Stimulated activated CD8-positive, alpha-beta memory T cell treated with anti-CD3 and anti-CD28 coated beads, Interleukin-15, amount 100 ng/mL, for 24 hours (primary cell): ENCODE measurements at places on chromosomes 16 and 17.

DNA sequence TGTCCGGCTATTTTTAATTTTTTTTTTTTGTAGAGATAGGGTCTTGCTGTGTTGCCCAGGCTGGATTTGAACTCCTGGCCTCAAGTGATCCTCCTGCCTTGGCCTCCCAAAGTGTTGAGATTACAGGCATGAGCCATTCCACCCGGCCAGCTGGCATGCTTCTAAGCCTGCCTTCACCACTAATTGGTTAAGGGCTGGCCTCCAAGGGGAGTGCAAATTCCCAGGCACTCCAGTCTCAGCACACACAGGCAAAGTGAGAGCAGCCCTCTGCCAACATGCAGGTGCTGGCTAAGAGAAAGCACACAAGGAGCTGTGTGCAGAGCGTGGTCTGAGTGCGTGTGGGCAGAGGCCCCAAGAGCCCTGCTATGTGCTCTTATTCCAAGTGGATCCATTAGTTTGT lies 149.8 kb upstream of the HS3ST2 start:
- no peak for DNase-seq

DNA sequence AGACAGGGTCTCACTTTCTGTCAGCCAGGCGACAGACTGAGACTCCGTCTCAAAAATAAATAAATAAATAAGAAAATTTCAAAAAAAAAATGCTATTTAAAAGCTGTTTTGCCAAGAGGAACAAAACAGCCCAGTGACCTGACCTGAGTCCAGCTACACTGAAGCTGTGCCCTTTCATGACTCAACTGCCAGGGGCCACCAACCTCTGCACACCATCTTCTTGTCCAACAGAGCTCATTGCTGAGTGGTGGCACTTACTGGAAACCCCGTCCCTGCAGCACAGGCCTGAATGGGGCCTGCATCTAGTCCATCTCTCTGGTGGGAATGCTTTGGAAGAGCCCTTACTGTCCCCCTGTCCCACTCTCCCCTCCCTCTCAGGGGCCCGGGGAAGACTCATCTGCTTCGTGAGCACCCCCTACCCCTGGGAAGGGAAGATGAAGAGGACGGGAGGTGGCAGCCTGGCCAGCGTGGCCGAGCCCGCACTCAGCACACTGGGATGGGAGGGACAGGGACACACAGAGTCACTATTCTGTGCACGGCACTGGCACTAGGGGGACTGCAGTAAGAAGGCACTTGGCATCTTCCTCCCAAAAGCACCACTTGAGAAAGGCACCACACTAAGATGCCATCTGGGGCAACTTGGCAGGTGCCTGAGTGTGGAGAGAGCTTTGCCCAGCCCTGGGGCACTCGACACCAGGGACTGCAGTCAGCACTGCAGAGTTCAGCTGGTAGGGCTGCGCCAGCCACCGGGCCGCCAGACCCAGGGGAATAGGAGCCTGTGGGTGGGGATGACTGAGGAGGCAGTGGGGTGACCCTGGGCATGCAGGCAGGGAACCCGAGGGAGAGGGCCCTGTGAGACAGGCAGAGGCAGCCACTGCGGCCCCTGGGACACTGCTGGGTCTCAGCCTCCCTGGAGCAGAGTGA lies 13.5 kb downstream of the FBXO31 start:
- no peak for DNase-seq

DNA sequence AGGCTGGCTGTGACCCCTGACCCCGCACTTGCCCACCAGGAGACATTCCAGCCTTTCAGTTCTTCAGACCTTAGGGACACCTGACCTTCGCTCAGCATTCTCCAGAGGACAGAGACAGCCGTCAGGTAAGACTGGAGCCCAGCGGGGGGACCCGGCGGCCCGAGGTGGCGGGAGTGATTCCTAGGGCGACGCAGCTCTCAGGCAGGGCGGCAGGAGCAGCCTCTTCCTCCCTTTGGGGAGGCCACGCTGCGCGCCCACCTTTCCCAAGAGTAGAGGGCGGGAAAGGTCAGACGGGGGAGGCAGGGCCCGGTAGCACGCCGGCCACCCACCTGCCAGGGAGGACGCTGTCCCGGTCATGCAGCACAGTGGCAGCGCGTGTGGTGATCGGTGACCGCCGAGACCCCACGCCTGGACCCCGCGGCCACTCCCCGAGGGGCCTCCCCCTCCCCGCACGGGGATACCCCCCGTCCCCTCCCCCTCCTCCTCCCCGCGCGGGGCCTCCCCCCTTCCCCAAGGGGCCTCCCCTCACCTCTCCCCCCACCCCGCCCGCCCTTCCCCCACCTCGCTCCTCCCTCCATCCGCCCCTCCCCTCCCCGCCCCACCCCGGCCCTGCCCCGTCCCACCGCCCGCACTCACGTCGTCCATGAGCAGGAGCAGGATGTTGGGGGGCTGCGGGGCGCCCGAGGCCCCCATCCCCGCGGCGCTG lies 472 bp downstream of the GALNS start:
- DNase-seq: no peak

- no peak for DNase-seq
Observed at GRCh38 chr17:51203838-51204237, 37.6 kb downstream of the NME2 start.

DNA sequence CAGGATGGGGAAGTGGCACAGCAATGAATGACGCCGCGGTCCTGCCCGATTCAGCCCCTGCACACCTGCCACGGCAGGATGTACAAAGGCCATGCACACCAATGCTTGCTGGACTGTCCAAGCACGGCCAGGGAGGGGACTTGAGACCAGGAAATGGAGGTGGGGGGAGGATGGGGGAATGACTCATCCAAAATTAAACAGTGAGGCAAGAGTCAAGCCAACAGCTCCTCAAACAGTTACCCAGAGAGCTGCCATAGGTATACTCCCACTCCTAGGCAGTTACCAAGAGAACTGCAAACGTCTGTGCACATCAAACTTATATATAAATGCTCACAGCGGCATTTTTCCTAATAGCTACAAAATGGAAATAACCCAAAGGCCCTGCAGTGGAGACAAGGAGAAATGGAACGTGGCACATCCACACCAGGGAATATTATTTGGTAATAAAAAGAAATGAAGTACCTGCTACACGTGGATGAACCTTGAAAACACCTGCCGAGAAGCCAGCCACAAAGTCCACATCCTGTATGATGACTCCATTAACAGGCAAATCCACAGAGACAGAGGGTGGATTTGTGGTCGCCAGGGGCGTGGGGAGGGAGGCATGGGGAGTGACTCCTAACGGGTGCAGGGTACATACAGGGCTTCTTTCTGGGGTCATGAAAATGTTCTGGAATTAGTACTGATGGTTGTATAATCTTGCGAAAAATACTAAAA lies 54.1 kb downstream of the VAC14 start:
- no peak for DNase-seq

DNA sequence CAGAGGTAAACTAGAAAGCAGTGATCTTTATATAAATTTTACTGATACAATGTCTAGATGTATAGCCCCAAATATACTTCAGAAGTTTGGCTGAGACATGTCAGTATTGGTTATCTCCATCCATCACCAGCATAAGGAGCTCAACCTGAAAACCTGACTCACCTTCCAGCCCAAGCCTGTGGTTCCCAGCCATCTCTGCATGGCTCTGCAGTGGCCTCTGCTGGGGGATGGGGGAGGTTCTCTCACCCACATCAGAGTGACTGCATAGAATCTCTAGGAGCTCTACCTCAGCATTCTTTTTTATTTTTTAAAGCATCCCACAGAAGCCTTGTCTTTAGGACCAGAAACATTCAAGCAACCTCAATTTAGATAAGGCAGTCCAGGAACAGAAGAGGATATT lies 27.3 kb downstream of the USP7 start:
- DNase-seq: peak; percentile 34

DNA sequence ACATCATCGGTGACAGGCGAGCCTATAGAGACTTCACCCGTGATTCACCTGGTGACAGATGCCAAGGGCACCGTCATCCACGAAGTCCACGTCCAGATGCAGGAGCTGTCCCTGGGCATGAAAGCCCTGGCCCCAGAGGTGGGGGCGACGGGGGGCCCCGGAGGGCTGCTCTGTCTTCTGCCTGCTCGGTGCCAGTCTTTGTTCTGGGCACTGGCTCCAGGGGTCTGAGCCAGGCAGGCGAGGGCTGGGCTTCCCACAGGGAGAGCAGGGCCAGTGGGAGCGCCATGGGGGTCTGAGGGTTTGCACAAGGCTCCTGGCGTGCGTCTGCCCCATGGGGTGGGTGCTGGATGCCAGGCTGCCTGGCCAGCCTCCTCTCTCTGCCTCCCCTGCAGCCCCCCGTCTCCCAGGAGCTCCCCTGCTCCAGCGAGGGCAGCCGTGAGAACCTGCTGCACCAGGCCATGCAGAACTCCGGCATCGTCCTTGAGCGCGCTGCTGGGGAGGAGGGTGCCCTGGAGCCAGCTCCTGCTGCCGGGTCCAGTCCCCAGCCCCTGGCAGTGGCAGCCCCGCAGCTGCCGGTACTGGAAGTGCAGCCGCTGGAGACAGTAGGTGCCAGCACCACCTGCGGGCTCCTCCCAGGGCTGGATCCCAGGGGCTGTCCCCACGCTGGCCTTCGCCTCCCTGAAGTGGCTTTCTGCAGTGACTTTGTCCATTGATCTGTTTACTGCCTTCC lies 3.0 kb upstream of the DNASE1L2 start:
- DNase-seq: no peak

DNA sequence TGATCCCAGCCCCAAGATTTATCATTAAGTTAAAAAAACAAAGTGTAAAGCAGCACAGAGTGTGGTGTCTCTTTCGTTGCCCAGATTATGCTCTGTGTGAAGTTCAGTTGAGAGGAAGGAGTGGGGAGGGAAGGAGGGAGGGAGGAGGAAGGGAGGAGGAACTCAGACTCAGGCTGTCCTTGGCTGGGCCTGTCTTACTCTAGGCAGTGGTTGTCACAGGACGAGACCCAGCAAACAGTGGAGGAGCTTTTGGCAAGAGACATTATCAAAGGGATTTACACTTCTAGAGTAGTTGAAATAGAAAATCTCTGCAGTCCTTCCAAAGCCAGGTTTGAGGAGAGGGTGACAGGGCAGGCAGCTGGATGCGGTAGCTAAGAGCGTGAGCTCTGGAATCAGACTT lies 27.8 kb downstream of the KNOP1 start:
- no peak for DNase-seq

- DNase-seq: no peak
Observed at GRCh38 chr17:17058304-17058703, 16.0 kb downstream of the MPRIP start.

DNA sequence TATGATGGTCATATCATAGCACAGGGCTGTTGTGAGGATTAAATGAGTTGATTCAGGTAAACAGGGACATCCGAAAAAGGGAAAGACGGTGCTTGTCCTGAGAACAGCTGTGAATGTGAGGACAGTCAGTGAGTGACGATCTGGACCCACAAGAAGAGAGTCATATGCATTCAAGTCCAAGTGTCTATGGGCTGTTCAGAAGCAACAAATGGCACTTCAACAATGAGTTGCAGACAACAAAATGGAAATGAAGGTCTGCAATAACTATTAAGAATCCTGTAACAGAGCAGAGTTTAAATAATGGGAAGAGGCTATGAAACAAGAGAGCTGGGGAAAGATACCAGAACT lies 100.3 kb downstream of the ADCY9 start:
- no peak for DNase-seq

DNA sequence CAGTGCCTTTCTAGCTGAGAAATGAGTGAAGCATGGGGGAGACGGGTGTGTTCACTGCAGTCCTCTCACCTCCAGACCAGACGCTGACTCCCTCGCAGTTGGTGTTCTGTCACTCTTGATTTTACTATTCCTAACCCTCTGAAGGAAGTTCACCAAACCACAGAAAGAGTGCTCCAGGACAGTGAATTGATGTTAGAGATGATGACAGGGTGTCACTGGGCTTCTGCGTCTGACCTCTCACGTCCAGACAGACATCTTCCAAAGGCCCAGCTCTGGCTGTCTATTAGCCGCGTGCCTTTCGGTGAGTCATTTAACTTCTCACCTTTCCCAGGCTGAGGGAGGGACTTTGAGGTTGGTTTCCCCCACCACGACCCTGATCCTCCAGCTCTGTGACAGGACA lies 8.2 kb downstream of the CRAMP1 start:
- DNase-seq: no peak
